Activated CD4-positive, alpha-beta T cell treated with anti-CD3 and anti-CD28 coated beads, Interleukin-2, amount 50 U/mL, for 1 hour (primary cell): ENCODE measurements at places on chromosomes 3 and 15.

GRCh38 chr15:101020945-101021344, 101.8 kb downstream of the LRRK1 start:
- DNase-seq = no peak

GRCh38 chr3:195084746-195085145, 186.2 kb downstream of the XXYLT1 start:
- DNase-seq = no peak

- no peak for DNase-seq
Observed at GRCh38 chr3:103052236-103052830, 617.5 kb downstream of the ZPLD1 start.

GRCh38 chr3:178397836-178398235, 138.4 kb upstream of the KCNMB2 start:
- DNase-seq = no peak

DNA sequence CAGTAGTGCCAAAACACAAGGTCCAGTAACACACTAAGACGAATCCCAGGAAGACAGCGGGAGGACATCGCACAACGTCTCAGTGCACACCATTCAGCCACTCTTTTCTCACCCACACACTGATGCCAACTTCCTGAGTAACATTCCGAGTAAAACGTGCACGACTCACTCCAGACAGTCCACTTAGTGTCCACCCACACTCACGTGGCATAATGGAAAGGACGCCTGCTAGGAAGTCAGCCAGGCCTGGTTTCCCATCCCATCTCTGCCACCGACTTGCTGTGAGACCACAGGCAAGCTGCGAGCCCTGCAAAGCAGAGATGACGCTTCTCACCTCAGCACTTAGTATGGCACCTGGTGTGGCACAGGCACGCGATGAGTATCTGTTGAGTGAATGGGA, 36.8 kb upstream of the VGLL4 start:
- no peak for DNase-seq

GRCh38 chr15:55915221-55915620, 78.2 kb downstream of the NEDD4 start:
- DNase-seq = no peak

GRCh38 chr15:29711531-29711930, 110.7 kb downstream of the TJP1 start:
- DNase-seq = no peak

DNA sequence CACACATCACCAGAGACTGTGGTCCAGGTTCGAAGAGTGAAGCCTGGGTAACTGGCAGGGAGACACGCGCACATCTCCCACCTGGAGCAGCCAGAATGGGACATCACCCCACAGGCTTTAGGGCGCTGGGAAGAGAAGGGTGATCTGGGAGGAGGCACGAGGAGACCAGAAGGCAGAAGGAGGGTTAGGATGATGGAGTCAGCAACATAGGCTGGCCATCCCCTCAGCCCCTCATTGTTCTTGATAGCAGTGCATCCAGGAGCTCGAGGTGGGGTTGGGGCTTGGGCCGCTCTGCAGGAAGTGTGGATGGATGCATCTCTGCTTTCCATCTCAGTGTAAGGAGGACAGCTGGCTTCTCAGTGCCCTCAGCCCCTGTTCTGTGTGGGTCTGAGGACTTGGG, 15.2 kb downstream of the PLA2G4F start:
- no peak for DNase-seq

GRCh38 chr3:113947372-113948014, at the start of gene ZDHHC23:
Gene ZDHHC23 (plus strand): TSS chr3:113948013. CDS start chr3:113948803, 790 bp downstream.
- peak; percentile 58 for DNase-seq

- no peak for DNase-seq
Observed at GRCh38 chr3:135762188-135762856, 203.2 kb upstream of the PPP2R3A start.

- no peak for DNase-seq
Observed at GRCh38 chr15:80991421-80991820, 1.8 kb upstream of the MESD start.
